ENCODE measurements at places on chromosomes 16 and 17. TPM values are rescaled to one million over a fixed set of nuclear protein-coding genes. Genes with fewer than 3 reads are reported as not detected.

GRCh38 chr17:42338427-42338985 is 49.7 kb downstream of the STAT3 start:
- no peak for DNase-seq

- DNase-seq: peak; percentile 24
These were observed 54.4 kb upstream of the RCVRN start for GRCh38 chr17:9959377-9959981.

GRCh38 chr17:1183171-1183873 is 3.5 kb upstream of the ABR start:
- DNase-seq: no peak

DNA sequence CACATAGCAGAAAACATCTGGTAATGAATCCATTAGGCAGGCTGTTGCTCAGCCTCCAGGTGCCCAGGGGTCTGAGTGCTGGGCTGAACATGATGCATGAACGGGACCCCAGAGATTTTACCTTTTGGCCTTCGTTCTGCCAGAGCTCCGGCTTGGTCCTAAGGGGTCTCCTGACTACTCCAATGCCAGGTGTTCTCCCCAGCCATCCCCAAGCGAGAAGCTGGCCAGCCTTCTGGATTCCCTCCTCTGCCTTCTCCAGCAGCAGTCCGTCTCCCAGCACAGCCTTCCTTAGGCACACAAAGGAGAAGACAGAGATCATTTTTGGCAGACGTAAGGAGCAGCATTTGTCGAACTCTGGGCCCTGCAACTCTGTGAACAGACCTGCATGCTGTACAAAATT is 109.4 kb downstream of the RBFOX1 start:
- no peak for DNase-seq

Gene UTS2R
- total RNA-seq: not detected

Gene CD300LB
- not detected for total RNA-seq

GRCh38 chr17:17067257-17067656 is 25.0 kb downstream of the MPRIP start:
- DNase-seq: no peak

DNA sequence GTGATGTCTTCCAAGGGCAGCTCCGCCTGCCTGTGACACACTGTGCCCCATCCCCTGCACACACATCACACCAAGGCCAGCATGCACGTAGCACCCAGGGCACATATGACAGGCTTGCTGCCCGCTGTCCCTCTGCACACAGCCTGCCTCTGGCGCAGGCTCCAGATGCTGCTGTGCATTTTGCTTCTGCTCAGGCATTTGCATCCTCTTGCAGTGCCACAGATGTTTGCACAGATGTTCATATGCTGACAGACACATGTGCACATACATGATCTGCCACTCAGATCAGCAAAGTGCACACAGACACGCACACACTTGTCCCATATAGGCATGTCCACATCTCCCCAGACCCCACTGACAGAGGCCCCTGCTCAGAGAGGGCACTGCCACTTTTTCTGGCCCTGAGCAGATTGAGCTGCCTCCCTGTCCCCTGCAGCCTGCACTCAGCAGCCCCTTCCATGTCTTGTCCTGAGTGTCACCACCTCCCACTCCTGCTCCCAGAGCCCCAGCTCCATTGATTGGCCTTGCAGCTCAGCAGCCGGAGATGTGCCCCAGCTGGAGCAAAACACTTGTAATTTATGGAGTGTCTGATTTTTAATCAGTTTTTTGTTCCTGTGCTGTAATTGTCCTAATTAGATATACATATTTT is 115.1 kb upstream of the RPL38 start:
- no peak for DNase-seq

Gene HES7
- total RNA-seq: 0.69 TPM

Gene TNFRSF13B
- not detected for total RNA-seq

- DNase-seq: no peak
These were observed 6.1 kb upstream of the RNF157 start for GRCh38 chr17:76246080-76247066.

Gene NPIPB13
- 20.5 TPM for total RNA-seq
